Right hindlimb (tissue), 1 donor: ENCODE measurements at places on chromosomes 7 and 10.
A peak's percentile ranks its signal among the peaks of the same experiment; 100 is the strongest.

DNA sequence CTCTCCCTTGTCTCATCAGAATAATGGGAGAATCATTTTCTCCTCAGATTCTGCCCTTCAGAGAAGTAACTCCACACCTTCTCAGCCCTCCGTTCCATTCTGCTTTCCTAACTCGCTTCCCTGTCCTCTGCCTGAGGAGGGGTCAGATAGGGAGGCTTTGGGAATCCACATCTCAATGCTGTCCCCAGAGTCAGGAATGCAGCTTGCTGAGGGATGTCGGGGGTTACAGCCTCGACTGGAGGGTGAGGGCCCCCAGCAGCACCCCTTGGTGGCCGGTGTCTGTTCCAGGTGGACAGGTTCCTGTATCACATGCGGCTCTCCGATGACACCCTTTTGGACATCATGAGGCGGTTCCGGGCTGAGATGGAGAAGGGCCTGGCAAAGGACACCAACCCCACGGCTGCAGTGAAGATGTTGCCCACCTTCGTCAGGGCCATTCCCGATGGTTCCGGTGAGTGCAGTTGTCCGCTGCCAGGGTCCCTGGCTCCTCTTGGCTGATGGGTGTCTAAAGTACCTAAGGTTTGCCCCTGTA is 6.9 kb downstream of the HKDC1 start:
- DNase-seq = no peak

- peak; percentile 45 for DNase-seq
These were observed at the start of gene C10orf53 for GRCh38 chr10:49679480-49679893. C10orf53 (plus strand) TSS chr10:49679651; CDS start chr10:49679698, 47 bp downstream.

GRCh38 chr7:57071-57470 is 135.3 kb upstream of the FAM20C start:
- DNase-seq = peak; percentile 17

DNA sequence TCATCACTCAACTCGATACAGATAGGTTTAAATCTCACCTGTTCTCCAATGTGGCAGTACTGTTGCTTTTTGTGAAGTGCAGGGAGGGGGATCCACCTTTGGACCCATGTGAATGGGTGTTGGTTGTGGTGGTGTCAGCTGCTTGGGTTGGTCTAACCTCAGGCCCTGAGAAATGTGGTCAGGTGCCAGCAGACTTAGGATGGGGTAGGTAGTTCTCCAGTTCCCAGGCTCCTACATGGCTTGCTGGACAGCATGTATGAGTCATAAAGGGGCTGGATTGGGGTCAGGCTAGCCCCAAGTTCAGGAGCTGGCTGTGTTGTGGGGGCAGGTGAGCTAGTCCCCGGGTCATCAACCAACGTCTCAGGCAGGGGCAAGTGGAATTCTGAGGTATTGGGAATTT is 472.6 kb upstream of the CNTNAP2 start:
- DNase-seq = no peak

GRCh38 chr7:12764458-12764891 is 77.0 kb downstream of the ARL4A start:
- no peak for DNase-seq

- DNase-seq = no peak
These were observed 49.1 kb downstream of the FEZF1 start for GRCh38 chr7:122255454-122255853.

DNA sequence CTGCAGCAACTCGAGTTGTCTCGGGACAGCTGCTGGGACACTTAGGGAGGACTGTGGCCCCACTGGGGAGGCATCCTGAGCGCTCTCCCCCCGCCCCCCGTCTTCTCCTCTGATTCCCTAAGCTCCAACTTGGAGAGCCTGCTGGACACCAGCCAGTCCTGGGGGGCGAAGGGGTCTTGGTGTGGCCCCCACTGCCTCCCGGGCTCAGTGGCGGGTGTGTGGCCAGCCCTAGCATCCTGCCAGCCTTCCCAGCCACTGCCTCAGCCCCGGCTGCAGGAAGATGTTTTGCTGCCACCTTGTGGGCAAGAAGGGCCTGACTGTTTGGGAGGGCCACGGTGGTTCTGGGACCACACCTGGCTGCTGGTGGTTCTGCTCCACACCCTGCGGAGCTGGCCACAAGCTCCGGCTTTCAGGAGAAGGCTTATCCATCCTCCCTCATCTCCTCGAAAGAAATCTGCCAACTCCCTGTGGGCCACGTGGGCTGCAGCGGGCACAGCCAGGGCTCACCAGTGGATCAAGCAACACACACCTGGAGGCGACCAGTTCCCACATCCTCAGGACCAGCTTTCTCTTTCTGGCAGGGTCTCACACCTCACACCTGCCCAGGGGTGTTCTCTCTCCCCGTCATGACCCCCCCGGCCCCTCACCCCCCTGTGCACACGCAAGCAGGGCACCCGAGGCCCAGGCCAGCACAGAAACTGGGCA is 24.8 kb downstream of the AGAP3 start:
- DNase-seq = peak; percentile 84

DNA sequence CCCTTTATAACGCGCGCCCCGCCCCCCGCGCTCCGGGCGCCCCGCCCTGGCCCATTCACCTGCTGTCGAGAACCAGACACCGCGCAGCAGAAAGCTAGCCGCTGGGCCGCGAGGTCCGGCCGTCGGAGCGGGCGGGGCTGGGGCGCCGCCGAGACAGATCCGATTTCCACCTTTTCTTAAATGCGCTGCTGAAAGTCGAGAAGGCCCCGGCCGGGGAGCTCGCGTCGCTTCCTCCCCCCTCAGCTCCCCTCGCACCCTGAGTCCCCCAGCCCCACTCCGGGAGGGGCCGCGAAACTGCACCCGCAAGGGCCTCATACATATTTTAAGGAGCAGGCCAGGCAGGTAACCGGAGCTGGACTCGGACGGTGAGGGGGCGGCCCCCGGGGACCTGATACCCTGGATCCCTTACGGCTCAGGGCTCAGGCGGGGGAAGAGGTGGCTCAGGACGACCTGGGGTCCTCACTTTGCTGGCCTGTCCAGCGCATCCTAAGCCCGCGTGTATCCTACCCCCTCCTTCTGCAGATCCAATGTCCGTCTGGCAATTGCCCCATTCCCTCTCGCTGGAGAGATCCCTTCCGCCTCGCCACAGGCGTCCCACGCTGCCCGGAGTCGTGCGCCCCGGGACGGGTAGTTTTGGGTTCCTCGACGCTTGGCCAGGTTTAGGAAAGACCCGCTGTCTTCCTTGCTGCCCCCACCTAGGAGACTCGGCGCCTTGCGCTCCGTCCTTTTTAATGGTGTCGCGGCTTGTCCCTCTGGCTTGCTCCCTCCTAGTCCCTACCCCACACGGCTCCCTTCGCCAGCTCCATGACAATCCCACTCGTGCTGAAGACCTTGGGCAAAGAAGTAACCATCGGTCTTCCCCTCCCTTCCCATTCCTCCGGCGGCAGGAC is 170.6 kb downstream of the UBE2H start:
- no peak for DNase-seq

GRCh38 chr7:151431281-151431767 is 8.6 kb downstream of the CRYGN start:
- no peak for DNase-seq

GRCh38 chr7:66539902-66540375 is 88.7 kb upstream of the KCTD7 start:
- no peak for DNase-seq

GRCh38 chr10:38032886-38033285 is 22.4 kb downstream of the ZNF33A start:
- DNase-seq = no peak

GRCh38 chr7:139623518-139623917 is 100.0 kb downstream of the CLEC2L start:
- no peak for DNase-seq

GRCh38 chr10:92760609-92761008 is 70.9 kb downstream of the HHEX start:
- DNase-seq = no peak

- DNase-seq = no peak
These were observed 9.5 kb upstream of the C10orf95 start for GRCh38 chr10:102460836-102461186.

DNA sequence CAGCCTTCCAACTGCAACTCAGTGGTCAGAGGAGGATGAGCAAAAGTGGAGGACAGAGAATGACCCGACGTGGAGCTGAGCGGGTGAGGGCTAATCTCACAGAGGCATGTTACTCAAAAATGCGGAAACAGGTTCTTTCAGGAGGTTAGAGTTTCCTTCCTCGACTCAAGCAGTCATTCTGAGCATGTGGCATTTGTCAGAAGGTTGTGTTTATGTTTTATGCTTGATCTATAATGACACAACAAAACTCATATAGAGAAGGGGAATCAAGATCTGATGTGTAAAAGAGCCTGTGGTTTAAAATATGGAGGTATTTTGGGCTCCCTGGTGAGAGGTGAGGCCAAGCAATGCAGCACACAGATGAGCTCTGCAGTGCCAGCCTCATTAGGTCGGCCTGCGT is 311.4 kb downstream of the ADARB2 start:
- DNase-seq = no peak

- no peak for DNase-seq
These were observed 114.2 kb upstream of the FAM3C start for GRCh38 chr7:121510302-121510701.

- no peak for DNase-seq
These were observed 5.0 kb upstream of the CDH23 start for GRCh38 chr10:71391701-71392100.

DNA sequence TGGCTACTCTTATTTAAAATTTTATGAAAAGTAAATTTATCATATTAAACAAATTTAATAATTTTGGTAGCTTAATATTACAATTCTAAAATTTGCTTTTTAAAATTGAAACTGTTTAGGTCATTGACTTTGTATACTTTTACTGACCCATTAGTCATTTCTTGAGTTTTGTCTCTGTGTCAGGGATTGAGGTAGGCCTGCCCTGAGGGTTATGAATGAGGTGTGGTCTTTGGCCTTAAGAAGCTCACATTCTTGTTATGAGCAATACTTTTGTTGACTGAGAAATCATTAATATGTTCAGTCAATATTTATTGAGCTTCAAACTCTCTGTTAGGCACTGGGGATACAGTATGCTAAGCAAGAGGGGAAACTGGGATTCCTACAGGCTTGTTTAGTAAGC is 47.0 kb upstream of the RPA3 start:
- DNase-seq = no peak

GRCh38 chr7:264541-265191 is 25.3 kb upstream of the FOXL3 start:
- no peak for DNase-seq

DNA sequence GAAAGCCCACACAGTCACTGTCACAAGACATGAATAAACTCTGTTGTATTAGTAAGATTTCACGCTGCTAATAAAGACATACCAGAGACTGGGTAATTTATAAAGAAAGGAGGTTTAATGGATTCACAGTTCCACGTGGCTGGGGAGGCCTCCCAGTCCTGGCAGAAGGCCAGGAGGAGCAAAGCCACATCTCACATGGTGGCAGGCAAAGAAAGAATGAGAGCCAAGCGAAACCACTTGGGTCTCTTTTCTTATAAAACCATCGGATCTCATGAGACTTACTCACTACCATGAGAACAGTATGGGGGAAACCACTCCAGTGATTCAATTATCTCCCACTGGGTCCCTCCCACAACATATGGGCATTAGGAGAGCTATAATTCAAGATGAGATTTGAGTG is 110.2 kb downstream of the ST8SIA6 start:
- no peak for DNase-seq

GRCh38 chr10:53223851-53224250 is 451.3 kb upstream of the MBL2 start:
- DNase-seq = peak; percentile 30

GRCh38 chr7:54838175-54838910 is 79.3 kb upstream of the SEC61G start:
- DNase-seq = no peak

- no peak for DNase-seq
These were observed 89.5 kb downstream of the ANK3 start for GRCh38 chr10:60299961-60300883.

- peak; percentile 68 for DNase-seq
These were observed 81.2 kb downstream of the EGFR start for GRCh38 chr7:55099821-55100543.

- DNase-seq = no peak
These were observed 228.6 kb downstream of the ELFN1 start for GRCh38 chr7:1898628-1899185.

GRCh38 chr7:11623093-11623678 is 208.8 kb downstream of the THSD7A start:
- DNase-seq = no peak

GRCh38 chr7:128837521-128837921 is 7.3 kb downstream of the FLNC start:
- DNase-seq = no peak

- no peak for DNase-seq
These were observed 123.0 kb upstream of the SVIL start for GRCh38 chr10:29757551-29758297.

- DNase-seq = no peak
These were observed 19.9 kb upstream of the ZEB1 start for GRCh38 chr10:31299119-31299518.

- peak; percentile 87 for DNase-seq
These were observed 24.7 kb upstream of the ADCYAP1R1 start for GRCh38 chr7:31027161-31027965.

DNA sequence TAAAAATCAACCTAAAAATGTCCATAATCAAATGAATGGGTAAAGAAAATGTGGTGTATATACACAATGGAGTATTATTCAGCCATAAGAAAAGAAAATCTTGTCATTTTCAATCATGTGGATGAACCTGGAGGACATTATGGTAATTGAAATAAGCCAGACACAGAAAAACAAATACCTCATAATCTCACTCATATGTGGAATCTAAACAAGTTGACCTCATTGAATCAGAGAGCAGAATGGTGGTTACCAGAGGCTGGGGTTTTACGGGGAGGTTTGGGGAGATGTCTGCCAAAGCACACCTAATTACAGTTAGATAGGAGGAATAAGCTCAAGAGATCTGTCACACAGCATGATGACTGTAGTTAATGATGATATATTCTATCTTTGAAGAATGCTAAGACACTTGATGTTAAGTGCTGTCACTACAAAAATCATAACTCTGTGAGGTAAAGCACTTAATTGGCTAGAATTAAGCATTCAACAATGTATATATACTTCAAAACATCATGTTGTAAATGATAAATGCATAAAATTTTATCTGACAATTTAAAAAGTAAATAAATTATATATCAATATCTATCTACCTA is 39.1 kb upstream of the TNPO3 start:
- DNase-seq = no peak

GRCh38 chr10:101769541-101770180 is 6.3 kb downstream of the FGF8 start:
- DNase-seq = no peak
